Activated CD4-positive, alpha-beta T cell treated with anti-CD3 and anti-CD28 coated beads for 36 hours (primary cell): ENCODE measurements at places on chromosomes 6 and 20.

GRCh38 chr6:38846844-38847243 lies 131.7 kb downstream of the DNAH8 start:
- DNase-seq = no peak

GRCh38 chr6:53630533-53631226 lies 34.9 kb downstream of the KLHL31 start:
- no peak for DNase-seq

DNA sequence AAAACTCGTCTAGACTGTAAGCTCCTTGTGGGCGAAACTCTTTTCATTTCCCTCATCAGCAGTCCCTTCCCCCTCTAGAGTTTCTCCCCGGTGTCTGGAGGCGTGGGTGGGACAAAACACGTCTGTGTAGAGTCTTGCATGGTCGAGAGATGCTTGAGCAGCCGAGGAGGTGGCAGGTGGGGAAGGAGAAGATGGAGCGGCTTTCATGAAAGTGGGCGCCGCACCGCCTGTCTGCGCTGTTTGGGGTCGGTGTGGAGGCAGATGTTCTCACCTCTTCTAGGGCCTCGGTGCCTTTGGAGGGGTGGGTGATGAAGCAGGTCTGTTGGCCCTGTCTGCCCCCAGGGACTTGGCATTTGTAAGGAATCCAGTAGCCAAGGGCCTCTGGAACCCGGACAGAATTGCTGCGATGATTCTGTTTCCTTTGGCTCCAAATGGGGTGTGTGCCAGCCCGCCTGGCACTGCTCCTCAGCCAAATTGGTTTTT lies 1.2 kb downstream of the BRPF3 start:
- DNase-seq = peak; percentile 28

GRCh38 chr6:85752602-85753001 lies 109.9 kb upstream of the SYNCRIP start:
- no peak for DNase-seq

DNA sequence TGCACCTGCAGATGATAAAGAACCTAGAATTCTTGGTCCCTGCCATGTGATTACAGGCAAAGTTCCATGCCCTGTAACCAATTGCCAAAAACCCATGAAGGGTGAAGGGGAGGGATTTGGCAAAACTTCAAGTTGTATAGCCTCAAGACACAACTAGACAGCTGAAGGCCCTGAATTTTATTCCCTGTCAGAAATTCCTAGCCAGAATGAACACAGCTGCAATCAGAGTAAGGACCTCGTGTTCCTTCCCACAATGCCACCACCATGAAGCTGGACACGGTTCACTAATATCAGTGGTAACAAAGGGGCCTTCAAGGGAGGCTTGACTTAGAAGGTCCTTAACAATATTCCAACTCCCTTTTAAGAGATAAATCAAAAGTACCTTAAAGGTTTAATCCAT lies 22.5 kb upstream of the IRAK1BP1 start:
- no peak for DNase-seq

DNA sequence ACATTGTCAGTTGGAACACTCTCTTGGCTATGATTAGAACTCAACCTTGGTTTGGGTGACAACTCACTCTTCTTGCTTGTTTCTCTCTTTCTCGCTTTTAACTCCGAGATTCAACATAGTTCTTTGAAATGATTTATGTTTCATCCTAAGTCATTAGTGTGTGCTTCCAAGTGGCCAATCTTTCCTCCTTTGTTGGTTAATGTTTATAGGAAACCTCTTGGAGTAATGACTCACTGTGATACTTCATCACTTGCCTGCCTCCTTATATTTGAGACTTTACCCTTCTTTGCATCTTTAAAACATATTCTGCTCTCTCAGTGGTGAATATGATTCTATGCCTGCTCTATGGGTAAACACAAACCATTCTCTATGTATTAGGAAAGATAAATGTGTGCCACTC lies 279.7 kb upstream of the FLRT3 start:
- DNase-seq = no peak

GRCh38 chr20:17276101-17276500 lies 49.3 kb downstream of the PCSK2 start:
- no peak for DNase-seq

DNA sequence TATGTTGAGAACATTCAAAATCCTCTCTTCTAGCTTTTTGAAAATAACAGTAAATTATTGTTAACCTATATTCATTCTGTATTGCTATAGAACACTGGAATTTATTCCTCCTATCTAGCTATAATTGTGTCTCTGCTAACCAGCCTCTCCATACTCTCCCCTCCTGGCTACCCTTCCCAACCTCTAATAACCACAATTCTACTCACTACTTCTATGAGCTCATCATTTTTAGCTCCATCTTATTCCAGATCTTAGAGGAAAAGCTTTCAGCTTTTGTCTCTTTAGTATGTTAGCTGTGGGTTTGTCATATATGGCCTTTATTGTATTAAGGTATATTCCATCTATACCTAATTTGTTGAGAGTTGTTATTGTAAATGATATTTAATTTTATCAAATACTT lies 108.8 kb downstream of the AIG1 start:
- no peak for DNase-seq

GRCh38 chr6:56842686-56843475 lies 112.0 kb upstream of the BEND6 start:
- DNase-seq = peak; percentile 13

- DNase-seq = no peak
Observed at GRCh38 chr6:72288592-72288991, 333.3 kb upstream of the KCNQ5 start.

- peak; percentile 25 for DNase-seq
Observed at GRCh38 chr20:32993496-32994050, 10.7 kb downstream of the SUN5 start.

DNA sequence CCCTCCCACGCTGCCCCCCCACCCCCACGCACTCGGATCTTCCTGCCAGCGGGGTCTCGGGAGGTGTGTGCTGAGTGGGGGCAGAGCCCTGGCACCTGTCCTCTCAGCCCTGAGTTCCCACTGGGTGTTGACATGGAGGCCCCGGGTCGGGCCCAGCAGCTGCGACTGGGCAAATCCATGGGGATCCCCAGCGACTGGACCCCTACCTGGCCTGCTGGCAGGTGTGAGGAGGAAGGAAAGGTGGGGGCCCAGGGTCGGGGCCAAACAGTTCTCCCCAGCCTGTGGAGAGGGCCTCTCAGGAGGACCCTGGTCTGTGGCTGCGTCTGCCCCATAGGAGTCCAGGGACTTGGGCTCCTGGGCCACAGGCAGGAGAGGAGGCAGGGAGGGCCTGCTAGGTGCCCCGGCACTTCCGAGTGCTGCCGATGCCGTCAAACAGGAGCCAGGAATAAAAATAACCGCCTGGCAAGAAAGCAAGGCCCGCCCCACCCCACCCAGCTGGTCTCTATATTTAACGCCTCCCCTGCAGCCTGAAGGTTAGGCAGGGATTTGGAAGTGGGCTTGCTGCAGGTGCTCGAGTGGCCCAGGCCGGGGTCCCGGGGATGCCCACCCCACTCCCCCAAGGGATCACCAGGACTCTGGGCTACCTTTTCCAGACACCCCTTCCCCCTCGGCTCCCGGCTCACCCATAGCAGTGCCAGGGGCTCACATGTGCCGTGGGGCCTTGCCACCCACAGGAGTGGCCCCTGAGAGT lies 1.4 kb upstream of the EEF1A2 start:
- no peak for DNase-seq

DNA sequence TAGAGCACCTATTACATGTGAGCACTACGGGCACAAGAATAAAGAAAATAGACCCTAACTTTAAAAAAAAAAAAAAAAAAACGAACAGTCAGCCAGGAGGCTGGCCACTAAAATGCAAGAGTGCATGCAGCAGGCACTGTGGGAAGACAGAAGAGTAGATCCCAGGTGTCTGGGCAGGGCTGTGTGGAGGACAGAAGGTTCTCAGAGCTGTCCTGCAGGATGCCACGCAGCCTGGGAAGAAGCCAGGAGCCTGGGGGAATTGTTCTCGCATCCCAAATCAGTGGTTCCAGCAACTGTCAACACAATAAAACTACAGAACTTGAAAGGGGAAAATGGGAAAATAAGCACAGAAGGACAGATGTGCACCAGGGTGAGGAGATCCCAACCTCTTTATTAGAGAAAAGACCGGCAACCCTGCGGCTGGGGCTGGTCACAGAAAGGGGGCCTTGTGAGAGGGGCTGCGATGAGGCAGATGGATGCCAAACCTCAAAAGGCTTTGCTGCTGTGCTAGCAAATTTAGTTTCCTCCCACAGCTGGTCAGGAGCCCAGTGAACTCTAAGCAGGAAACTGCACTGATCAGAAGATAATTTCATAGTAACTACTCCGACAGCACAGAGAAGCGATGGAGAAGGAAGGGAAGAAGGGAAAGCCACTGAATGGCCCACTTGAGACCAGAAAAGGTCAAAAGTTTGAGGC lies 30.9 kb downstream of the MAP3K5 start:
- peak; percentile 22 for DNase-seq

DNA sequence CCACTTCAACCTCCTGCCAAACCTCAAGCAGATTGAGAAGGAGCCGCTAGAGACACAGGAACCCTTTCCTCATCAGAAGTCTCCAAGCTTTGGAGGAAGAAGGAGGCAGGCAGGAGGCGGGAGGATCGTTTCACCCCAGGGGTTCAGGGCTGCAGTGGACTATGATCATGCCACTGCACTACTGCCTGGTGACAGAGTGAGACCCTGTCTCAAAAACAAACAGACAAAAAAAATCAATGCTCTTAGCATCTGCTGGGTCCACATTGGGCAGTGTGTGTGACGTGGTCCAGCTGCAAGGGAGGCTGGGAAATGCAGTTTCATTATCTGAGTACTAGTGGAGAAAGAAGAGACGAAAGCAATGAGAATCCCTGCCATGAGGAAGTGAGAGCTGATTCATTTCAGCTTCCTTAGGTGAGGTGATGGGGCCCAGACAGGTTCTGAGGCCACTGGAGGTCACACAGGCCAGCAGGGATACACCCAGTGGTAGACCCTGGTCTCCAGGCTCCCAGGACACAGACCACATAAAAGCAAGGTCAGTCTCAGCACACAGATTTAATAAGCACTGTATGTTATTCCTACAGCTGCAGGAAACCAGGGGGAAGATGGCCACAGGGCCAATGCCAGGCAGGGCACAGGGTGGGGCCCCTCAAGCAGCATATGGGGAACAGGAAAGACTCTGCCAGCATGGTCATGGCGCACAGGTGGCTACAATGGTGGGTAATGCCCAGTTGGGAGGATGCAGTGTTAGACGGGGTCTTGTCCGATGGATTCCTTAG lies 4.3 kb downstream of the GFRA4 start:
- peak; percentile 52 for DNase-seq

- DNase-seq = no peak
Observed at GRCh38 chr6:165661664-165662025, 1.4 kb downstream of the PDE10A start.

DNA sequence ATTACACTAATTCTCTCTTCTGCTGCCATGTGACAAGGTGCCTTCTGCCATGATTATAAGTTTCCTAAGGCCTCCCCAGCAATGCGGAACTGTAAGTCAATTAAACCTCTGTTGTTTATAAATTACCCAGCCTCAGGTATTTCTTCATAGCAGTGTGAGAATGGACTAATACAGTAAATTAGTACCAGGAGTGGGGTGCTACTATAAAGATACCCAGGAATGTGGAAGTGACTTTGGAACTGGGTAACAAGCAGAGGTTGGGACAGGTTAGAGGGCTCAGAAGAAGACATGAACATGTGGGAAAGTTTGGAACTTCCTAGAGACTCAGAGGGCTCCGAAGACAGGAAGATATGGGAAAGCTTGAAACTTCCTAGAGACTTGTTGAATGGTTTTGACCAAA lies 34.8 kb downstream of the MICA start:
- DNase-seq = no peak

DNA sequence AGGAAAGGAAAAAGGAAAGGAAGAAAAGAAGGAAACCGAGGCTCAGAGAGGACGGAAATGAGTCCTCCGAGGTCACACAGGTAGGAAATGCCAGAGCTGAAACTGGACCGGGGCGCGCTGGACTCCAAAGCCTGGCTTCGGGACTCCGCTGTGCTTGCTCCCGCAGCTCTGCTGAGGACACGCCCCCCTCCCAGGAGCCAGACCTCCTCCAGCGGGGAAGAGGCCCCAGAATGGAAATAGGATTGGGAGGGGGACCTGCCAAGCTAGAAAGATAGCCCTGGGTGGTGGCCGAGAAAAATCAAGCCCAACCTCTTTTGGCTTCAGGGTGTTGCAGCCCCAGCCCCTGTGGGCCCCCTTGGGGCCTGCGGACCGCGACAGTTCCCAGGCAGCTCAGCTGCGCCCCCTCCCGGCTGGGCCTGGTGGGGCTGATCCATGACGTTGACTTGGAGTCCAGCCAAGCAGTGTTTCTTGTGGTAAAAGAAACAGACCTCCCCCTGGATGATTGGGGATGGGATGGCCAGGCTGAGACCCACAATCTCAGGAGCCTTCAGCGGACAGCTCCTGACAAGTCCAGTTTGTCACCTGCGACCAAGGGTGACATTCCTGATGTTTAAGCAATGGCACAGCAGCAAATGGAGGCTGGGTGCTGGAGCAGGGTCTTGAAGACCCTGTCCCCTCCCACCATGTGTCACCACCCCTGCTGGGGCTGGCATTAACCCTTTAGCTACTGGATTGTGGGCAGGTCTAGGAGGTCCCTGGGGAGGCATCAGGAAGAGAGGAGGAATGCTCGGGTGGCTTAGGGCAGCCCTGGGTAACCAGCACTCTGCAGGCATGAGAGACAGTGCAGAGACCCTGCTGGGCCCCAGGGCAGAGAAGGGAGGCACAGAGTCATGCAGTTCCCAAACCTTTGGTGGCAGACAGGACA lies 55.4 kb downstream of the RIPOR3 start:
- DNase-seq = peak; percentile 84

GRCh38 chr6:127690092-127690491 lies 113.1 kb downstream of the C6orf58 start:
- DNase-seq = no peak

- DNase-seq = no peak
Observed at GRCh38 chr6:33740794-33741193, 5.9 kb downstream of the IP6K3 start.

GRCh38 chr6:73713426-73714147 lies 17.6 kb downstream of the CD109 start:
- no peak for DNase-seq

GRCh38 chr6:39678914-39679313 lies 46.3 kb downstream of the KIF6 start:
- DNase-seq = no peak

DNA sequence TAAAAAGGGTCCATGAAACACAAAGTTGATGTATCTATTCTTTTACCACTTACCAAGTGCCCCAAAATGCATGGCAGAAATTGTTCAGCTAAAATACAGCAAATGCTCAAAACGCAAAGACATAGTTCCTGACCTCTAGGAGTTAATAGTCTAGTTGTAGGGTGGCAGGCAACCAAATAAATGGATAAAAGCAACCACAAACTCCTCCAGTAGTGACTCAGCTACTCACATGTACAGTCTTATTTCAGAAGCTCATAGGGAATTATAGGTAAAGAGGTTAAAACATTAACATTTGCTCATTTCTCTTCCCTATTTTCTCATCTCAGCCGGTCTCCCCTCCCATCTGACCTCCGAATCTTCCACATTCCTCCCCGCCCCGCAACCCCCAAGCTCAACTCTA lies 143.9 kb upstream of the INSM1 start:
- DNase-seq = no peak

GRCh38 chr6:136435101-136435500 lies 115.1 kb downstream of the MAP7 start:
- no peak for DNase-seq
